ENCODE measurements at places on chromosomes 5 and 9.

DNA sequence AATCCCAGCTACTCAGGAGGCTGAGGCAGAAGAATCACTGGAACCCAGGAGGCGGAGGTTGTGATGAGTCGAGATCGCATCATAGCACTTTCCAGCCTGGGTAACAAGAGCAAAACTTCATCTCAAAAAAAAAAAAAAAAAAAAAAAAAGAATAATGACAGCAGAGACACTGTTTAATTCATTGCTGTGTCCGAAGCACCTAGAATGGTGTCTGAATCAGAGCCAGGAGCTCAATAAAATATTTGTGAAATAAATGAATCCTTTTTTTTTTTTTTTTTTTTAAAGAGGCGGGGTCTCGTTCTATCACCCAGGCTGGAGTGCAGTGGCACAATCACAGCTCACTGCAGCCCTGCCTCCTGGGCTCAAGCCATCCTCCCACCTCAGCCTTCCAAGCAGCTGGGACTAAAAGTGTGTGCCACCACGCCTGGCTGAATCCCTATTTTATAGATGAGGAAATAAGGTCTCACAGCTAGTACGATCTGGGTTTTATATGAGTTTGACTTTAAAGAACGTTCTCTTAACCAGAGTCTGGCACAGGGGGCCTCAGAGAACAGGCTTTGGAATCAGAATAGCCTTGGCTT is 47.8 kb downstream of the THOC3 start:
- peak; percentile 57 for DNase-seq

DNA sequence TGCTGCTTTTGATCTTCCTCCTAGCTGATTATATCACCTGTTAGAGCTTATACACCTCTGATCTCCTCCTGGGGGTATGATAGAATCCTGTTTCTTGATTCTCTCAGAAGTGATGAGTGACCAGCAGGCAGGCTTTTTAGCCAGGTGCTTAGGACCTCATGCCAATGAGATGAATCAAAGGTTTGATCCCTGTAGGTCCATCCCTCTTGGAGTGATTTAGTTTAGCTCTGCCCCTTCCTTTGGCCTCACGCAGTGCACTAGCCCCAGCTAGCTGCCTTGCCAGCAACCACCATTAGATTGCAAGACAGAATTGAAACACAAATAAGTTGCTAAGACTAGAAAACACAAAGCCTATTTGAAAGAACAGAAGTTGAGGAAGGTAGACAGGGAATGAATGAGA is 84.4 kb downstream of the ZSWIM6 start:
- DNase-seq = no peak

DNA sequence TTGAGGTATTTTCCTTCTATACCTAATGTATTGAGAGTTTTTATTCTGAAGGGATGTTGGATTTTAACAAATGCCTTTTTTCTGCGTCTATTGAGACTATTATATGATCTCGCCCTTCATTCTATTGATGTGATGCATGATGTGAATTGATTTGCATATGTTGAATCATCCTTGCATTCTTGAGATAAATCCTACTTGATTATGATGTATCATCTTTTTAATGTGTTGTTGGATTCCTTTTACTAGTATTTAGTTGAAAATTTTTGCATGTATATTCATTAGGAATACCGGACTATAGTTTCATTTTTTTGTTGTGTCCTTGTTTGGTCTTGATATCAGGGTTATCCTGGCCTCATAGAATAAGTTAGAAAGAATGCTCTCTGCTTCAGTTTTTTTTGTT is 169.7 kb downstream of the NPR3 start:
- DNase-seq = peak; percentile 43

GRCh38 chr5:174970502-174970901 is 246.1 kb downstream of the MSX2 start:
- DNase-seq = no peak

GRCh38 chr5:40551496-40552491 is 127.9 kb upstream of the PTGER4 start:
- peak; percentile 96 for DNase-seq

All from fibroblast of upper back skin (primary cell).